ENCODE measurements at places on chromosomes 3 and 15.
A peak's percentile ranks its signal among the peaks of the same experiment; 100 is the strongest.

- H3K27ac ChIP-seq, result no peak overlapping the region
- H3K4me1 ChIP-seq, result no peaks in the 10 kb centered on the region
- H3K27me3 ChIP-seq, result no peaks in the 10 kb centered on the region
- DNase-seq, result no peak
Observed at GRCh38 chr3:127484601-127485388, 105.7 kb downstream of the TPRA1 start.

GRCh38 chr3:164467007-164467406 is 611.3 kb downstream of the SI start:
- H3K36me3 ChIP-seq, result no peaks in the 10 kb centered on the region
- H3K4me1 ChIP-seq, result no peaks in the 10 kb centered on the region
- no peak overlapping the region for H3K4me3 ChIP-seq
- no peaks in the 10 kb centered on the region for H3K27me3 ChIP-seq
- DNase-seq, result no peak

GRCh38 chr3:9955067-9955502 is 2.9 kb upstream of the PRRT3 start:
- no peak overlapping the region for H3K4me3 ChIP-seq
- no peak overlapping the region for H3K27ac ChIP-seq
- H3K36me3 ChIP-seq, result no peaks in the 10 kb centered on the region
- no peak for DNase-seq
- H3K27me3 ChIP-seq, result no peaks in the 10 kb centered on the region
- H3K4me1 ChIP-seq, result no peaks in the 10 kb centered on the region

DNA sequence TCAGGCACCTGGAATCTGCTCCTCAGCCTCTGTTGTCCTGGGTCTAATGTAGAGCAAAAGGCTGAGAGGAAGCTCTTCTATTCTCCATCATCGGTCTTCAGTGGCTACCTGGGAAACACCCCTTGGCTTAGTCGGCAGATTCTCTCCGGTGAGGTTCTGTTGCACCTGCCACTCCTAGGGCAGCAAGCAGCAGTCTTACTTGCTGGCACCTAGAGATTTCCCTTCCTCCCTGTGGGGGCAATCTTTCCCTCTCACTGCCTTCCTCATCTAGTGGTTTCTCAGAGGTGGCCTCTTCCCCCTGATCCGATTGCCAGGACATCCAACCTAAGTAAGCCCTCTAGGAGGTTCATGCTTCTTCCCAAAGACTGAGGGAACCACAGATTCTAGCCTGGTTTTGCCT is 60.8 kb downstream of the PLS1 start:
- no peaks in the 10 kb centered on the region for H3K27me3 ChIP-seq
- no peak overlapping the region for H3K4me3 ChIP-seq
- H3K36me3 ChIP-seq, result no peaks in the 10 kb centered on the region

DNA sequence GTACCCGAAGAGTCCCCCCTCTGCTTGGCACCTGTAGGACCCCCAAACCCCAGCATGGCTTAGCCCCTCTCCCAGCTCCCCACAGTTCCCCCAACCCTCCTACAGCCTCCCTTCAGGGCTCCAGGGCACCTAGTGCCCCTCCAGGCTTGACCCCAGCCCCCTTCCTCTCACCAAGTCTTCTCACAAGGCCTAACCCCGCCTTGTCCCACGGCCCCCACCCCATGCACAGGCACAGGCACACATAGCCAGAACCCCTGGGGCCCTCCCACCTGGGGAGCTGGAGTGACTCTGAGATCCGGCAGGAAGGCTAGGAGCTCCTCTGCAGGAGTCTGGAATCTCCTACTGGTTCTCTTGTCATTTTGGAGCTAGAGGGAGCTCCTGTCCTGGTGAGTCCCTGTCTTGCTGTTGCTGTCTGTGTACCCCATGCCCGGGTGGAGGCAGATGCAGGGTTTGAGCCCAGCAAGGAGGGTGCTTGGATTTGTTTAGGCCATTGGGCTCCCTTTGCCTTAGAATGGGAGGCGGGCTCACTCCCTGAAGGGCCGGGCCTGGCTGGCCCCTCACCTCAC is 39.6 kb downstream of the KLF13 start:
- no peaks in the 10 kb centered on the region for H3K27me3 ChIP-seq
- peak; percentile 62 for DNase-seq
- peak overlapping the region; percentile 75 for H3K27ac ChIP-seq
- H3K4me3 ChIP-seq, result peak overlapping the region; percentile 26

- no peaks in the 10 kb centered on the region for H3K36me3 ChIP-seq
- no peaks in the 10 kb centered on the region for H3K4me1 ChIP-seq
- no peaks in the 10 kb centered on the region for H3K27me3 ChIP-seq
- no peak for DNase-seq
Observed at GRCh38 chr15:27646531-27646930, 452.6 kb downstream of the OCA2 start.

DNA sequence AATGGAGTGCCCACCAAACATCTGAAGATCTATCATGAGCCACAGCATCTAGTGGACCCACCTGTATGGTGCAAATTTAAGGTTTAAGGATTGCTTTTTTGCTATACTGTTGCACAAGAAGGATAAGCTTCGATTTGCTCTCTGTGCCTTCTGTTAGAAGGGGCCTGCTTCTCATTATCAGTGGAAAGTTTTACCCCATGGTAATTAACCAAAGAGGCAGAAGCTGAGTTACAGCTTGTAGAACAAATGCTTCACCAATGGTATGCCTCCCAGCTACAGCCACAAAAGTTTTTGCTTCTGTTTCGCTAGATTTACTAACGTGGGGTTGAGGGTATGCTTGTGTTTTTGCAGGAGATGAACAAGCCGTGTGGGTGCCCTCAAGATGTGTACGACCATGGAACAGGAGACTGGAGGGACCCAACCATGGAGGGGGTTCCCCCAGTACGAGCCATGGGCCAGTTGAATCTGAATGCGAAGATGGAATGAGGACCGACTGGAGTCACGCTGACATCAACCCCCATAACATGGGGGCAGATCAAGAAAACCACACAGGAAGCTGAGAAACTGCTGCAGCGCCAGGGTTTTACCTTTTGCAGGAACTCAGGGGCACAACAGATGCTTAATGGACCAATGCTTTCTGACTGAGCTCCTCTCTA is 43.5 kb downstream of the ACAD9 start:
- no peak for DNase-seq
- no peaks in the 10 kb centered on the region for H3K4me1 ChIP-seq
- H3K27me3 ChIP-seq, result no peaks in the 10 kb centered on the region
- no peak overlapping the region for H3K27ac ChIP-seq
- H3K4me3 ChIP-seq, result no peak overlapping the region
- no peaks in the 10 kb centered on the region for H3K36me3 ChIP-seq

GRCh38 chr3:11698326-11699082 is 54.8 kb upstream of the VGLL4 start:
- H3K27ac ChIP-seq, result no peak overlapping the region
- H3K4me3 ChIP-seq, result no peak overlapping the region
- no peak for DNase-seq
- H3K36me3 ChIP-seq, result no peaks in the 10 kb centered on the region
- H3K4me1 ChIP-seq, result no peaks in the 10 kb centered on the region
- H3K27me3 ChIP-seq, result no peaks in the 10 kb centered on the region

- H3K36me3 ChIP-seq, result no peaks in the 10 kb centered on the region
- H3K27me3 ChIP-seq, result no peaks in the 10 kb centered on the region
Observed at GRCh38 chr3:140953028-140953960, 11.7 kb downstream of the SLC25A36 start.

- H3K27ac ChIP-seq, result no peak overlapping the region
- no peak for DNase-seq
- H3K4me1 ChIP-seq, result no peaks in the 10 kb centered on the region
- no peaks in the 10 kb centered on the region for H3K36me3 ChIP-seq
- no peak overlapping the region for H3K4me3 ChIP-seq
- no peaks in the 10 kb centered on the region for H3K27me3 ChIP-seq
Observed at GRCh38 chr3:178304758-178305467, 231.3 kb upstream of the KCNMB2 start.

DNA sequence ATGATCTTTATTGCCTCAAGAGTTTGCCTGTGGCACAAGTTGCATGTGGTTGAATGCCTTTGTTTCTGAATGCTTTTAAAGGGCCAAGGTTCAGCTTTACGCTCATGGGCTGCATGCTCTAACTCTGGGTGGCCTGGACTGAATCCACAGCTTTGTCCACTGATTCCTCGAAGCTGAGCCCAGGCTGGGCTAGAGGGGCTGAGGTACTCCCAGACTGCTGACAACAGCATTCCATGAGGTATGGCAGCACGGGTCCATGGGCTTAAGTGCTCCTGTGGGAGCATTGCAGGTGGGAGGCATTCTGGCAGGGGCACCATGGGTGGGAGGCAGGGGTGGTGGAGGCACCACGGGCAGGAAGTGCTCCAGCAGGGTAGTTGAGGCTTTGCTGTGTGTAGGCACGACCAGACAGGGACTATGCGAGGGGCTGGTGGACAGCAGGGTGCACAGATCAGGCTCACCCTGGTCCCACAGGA is 61.6 kb downstream of the GLCE start:
- no peak overlapping the region for H3K4me3 ChIP-seq
- H3K36me3 ChIP-seq, result no peaks in the 10 kb centered on the region
- no peak overlapping the region for H3K27ac ChIP-seq
- DNase-seq, result no peak
- no peaks in the 10 kb centered on the region for H3K27me3 ChIP-seq

- H3K36me3 ChIP-seq, result no peaks in the 10 kb centered on the region
- no peaks in the 10 kb centered on the region for H3K27me3 ChIP-seq
- H3K27ac ChIP-seq, result no peak overlapping the region
- no peak overlapping the region for H3K4me3 ChIP-seq
Observed at GRCh38 chr15:72285402-72285801, 13.0 kb upstream of the PARP6 start.

- no peaks in the 10 kb centered on the region for H3K36me3 ChIP-seq
- H3K27ac ChIP-seq, result no peak overlapping the region
- H3K27me3 ChIP-seq, result no peaks in the 10 kb centered on the region
- no peak overlapping the region for H3K4me3 ChIP-seq
Observed at GRCh38 chr3:17057321-17057720, 172.6 kb downstream of the PLCL2 start.

- H3K4me3 ChIP-seq, result no peak overlapping the region
- H3K4me1 ChIP-seq, result no peaks in the 10 kb centered on the region
- DNase-seq, result no peak
- H3K27me3 ChIP-seq, result no peaks in the 10 kb centered on the region
- no peak overlapping the region for H3K27ac ChIP-seq
- H3K36me3 ChIP-seq, result no peaks in the 10 kb centered on the region
Observed at GRCh38 chr15:82018201-82018600, 27.6 kb downstream of the MEX3B start.

- no peak for DNase-seq
- H3K4me1 ChIP-seq, result no peaks in the 10 kb centered on the region
- H3K36me3 ChIP-seq, result no peaks in the 10 kb centered on the region
- no peaks in the 10 kb centered on the region for H3K27me3 ChIP-seq
- no peak overlapping the region for H3K4me3 ChIP-seq
Observed at GRCh38 chr3:178996399-178996798, 75.2 kb downstream of the ZMAT3 start.

DNA sequence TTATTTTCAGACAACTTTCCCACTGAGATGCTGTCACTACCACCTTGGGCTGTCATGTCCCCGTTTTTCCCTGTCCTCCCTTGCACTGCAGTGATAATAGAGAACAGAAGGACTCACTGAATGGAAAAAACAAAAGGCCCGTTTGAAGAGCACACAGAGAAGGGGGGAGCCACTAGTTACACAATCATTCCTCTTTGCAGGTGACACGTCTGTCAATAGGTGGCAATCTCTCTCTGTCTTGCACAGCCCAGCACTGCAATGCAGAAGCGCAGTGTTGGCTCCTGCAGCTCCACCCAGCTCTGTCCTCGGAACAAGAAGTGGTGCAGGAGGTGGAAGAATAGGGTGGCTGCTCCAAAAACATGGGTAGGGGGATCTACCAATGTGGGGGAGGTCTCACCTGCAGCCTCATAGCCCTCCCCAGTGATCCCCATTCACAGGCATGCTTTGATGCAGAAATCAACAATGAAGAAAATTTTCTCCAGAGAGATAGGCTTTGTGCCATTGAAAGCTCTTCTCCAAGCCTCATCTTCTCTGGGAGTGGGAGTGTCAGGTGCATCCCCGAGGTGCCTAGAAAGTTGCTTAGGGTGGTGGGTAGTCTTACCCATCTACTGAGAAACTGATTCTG is 31.8 kb downstream of the FSTL1 start:
- peak overlapping the region; percentile 80 for H3K27ac ChIP-seq
- H3K4me3 ChIP-seq, result no peak overlapping the region
- H3K4me1 ChIP-seq, result peaks cover 14% of the 10 kb centered on the region
- H3K27me3 ChIP-seq, result no peaks in the 10 kb centered on the region
- no peak for DNase-seq
- H3K36me3 ChIP-seq, result no peaks in the 10 kb centered on the region

GRCh38 chr15:45205192-45205591 is 17.4 kb upstream of the SHF start:
- H3K4me1 ChIP-seq, result no peaks in the 10 kb centered on the region
- H3K36me3 ChIP-seq, result no peaks in the 10 kb centered on the region
- H3K27me3 ChIP-seq, result no peaks in the 10 kb centered on the region
- DNase-seq, result no peak
- no peak overlapping the region for H3K4me3 ChIP-seq

- H3K27me3 ChIP-seq, result no peaks in the 10 kb centered on the region
- H3K36me3 ChIP-seq, result no peaks in the 10 kb centered on the region
- DNase-seq, result no peak
- H3K4me1 ChIP-seq, result no peaks in the 10 kb centered on the region
- no peak overlapping the region for H3K4me3 ChIP-seq
Observed at GRCh38 chr15:56772868-56773639, 39.7 kb upstream of the ZNF280D start.

- no peak overlapping the region for H3K4me3 ChIP-seq
- DNase-seq, result no peak
- no peaks in the 10 kb centered on the region for H3K4me1 ChIP-seq
- no peaks in the 10 kb centered on the region for H3K36me3 ChIP-seq
- no peaks in the 10 kb centered on the region for H3K27me3 ChIP-seq
- no peak overlapping the region for H3K27ac ChIP-seq
Observed at GRCh38 chr3:114827495-114827894, 319.6 kb downstream of the ZBTB20 start.

DNA sequence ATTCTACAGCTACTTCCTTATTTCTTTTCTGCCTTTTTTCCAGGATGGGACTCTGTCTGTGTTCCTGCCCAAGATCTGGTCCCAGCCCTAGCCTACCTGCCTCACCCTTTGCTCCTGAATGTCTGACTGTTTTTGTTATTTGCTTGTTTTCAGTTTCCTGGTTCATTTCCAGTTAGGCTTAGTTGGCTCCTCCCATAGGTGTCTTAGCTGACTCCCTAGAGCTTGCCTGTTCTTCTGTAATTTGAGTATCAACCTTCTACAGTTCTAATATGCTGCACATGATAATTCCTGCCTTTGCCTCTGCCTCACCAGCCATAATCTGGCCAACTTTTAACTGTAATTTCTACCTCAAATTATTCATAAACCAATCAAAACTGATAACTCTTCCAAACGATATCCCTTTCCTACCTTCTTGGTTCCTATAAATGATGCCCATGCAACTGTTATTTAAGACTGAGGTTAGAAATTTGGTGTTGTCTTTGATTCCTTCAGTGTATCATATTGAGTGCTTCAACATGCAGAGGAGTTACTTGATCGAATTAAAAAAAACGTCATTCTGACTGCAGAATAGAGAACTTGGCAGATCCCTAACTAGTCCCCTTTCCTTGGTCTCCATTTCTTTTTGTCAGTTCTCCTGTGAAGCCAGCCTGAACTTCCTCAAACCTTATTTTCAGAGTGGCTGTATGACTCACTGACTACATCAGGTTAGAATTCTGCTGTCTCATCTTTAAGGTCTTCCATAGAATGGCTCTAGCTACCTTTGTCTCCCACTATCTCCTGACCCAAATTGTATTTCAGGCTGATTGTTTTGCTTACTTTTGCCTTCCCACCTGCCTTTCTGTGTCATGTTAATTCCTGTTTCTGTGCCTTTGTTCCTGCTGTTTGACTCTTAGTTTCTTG is 8.4 kb downstream of the GOLM2 start:
- no peak for DNase-seq
- H3K27ac ChIP-seq, result no peak overlapping the region
- no peak overlapping the region for H3K4me3 ChIP-seq
- no peaks in the 10 kb centered on the region for H3K36me3 ChIP-seq
